Right ventricle myocardium superior (tissue), 1 donor: ENCODE measurements at places on chromosomes 12 and 14.
A peak's percentile ranks its signal among the peaks of the same experiment; 100 is the strongest.

GRCh38 chr12:93759512-93760081, 82.4 kb downstream of the CRADD start:
- no peak for DNase-seq

- DNase-seq = no peak
These were observed 29.6 kb upstream of the RASSF3 start for GRCh38 chr12:64580681-64581080.

DNA sequence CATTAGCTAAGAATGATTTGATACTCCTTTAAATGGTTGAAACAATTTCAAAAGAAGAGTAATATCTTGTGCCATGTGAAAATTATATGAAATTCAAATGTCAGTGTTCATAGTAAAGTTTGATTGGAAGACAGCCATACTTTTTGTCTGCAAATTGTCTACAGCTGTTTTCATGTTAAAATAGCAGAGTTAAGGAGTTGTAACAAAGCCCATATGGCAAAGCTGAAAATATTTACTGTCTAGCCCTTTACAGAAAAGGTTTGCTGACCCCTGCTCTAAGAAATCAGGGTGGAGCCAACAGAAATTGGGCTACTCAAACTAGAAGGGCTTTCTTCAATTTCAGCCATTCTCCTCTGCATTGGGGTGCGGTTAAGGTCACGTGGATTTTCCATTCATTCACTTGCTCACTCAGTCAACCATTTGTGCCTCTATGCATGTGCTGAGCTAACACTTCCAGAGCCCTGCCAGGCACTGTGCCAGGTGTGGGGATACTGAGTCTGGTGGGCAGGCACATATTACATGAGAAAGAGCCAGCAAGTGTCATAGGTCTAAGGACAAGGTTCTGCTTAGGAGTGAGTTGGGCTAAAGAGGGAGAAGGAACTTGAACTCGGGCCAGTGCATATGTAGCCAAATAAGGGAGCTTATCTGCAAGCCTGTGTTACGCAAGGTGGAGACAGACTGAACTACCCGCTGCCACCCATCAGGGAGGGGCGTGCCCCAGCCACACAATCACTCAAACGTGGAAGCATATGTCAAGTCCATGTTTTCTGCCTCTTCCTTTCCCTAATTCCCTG, 139.8 kb upstream of the NOS1 start:
- peak; percentile 74 for DNase-seq

DNA sequence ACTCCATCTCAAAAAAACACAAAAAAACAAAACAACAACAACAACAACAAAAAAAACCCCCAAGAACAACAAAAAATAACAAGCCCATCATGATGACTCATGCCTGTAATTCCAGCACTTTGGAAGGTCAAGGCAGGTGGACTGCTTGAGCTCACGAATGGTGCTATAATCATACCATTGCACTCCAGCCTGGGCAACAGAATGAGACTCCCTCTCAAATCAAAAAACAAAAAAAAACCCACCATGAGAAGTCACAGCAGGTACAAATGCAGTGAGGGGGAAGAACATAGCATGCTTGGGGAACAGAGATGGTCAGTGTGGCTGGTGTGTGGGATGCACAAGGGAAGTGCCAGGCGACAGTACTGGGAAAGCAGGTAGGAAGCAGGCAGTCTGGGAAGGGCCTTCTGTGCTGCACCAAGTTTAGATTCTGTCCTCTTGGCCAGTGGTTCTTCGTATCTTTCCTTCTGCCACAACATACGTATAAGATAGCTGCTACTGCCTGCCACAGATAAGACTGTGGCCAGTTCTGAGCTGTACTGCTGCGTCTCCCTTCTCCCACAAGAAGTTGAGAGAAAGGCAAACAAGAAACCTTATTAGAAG, 28.0 kb downstream of the ATG14 start:
- DNase-seq = no peak

DNA sequence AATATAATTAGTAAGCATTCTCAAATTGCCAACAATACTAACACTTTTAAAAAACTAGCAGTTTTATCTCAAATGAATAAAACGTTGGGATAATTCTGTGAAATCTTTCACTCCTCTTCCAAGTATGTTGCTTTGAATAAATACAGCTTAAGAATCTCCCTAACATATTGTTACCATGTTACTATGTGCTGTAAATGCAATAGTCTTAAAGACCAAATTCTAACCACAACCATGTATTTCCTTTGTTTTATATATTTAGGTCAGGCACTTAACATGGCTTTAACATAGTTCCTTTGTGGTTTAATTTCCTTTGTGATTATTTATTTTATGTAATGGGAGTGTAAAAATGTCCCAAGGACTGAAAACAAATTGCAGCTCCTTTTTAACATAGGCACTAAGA, 33.9 kb upstream of the CCDC91 start:
- no peak for DNase-seq

DNA sequence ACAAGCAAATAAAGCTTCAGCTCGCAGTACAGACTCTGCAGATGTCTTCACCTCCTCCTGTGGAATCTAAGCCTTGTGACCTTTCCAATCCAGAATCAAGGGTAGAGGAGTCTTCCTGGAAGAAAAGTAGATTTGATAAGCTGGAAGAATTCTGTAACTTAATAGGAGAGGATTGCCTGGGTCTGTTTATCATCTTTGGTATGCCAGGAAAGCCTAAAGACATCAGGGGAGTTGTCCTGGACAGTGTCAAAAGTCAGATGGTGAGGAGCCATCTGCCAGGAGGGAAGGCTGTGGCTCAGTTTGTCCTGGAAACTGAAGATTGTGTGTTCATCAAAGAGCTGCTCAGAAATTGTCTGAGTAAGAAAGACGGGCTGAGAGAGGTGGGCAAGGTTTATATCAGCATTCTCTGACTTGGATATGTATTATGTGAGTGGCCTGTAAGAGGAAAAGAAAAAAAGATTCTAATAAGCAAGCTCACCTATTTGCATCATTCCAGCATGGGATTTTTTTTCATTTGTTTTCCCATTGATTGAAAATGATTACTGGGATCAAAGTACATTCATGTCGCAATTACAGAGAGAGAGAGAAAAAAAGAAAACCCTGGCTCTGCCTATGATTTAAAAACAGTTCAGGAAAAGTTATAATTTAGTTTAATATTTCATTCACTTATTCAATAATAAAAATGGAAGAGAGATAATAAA, 767 bp downstream of the REP15 start:
- DNase-seq = no peak

DNA sequence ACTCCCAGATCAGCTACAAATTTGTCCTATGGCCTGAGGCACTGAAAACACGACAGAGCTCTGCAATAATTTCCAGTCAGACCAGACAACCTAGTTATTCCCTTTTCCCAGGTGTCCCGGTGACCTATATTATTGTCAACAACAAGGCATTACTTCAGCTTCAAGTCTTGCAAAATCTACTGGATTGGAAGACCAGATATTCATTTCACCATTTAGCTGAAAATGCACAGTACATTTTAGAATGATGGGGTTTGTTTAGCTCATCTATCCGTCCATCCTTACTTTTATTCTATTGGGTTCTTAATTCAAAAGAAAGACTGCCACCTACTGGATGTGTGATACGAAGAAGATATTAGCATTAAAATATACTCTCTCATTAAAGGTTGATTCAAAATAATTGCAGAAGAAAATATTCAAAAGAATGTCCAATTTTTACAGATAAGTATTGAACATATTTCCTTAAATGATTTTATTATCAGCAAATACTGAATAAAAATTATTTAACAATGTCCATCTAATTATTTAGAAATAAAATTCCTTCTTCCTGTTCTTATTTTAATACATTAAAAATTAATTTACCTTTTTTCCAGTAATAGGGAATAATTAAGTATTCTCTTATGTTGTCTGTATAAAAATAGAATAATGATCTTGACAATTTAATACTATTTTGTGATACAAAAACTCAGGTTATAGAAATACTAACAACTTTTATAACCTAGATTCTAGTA, 244.9 kb upstream of the LRIG3 start:
- no peak for DNase-seq

DNA sequence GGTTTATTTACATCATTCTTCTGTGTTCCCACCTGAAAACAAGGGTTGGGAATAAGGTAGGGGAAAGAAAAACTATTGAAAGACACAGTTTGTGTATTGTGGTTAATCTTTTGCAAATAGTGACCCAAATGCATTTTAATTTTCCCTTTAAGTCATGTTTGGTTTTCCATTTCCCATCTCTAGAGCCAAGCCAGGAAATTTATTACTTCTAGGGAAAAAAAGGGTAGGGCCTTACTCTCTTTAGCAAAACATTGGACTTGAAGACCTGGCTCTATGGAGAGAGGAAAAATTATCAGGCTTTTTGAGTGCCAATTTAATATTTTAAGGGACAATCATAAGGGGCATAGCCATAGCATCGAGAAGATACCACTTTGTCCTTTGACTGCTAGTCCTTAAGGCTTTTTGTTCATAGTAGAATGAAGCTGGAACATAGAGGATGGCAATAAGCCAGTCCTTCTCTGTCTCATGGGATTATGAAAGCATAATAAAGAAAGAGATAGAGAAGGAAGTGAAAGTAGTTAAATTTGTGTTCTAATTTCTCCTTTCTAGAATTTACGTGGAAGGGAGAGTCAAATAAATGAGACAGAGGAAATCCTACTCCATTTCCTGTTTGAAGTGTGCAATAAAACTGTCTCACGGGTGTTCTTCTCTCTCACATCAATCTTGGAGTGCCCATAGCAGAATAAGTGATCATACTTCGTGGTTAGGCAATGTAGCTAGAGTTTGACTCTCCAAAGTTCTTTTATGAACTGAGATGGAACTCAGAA, 50.9 kb upstream of the PPFIA2 start:
- no peak for DNase-seq

GRCh38 chr14:104228716-104229533, 90.5 kb downstream of the KIF26A start:
- DNase-seq = no peak

DNA sequence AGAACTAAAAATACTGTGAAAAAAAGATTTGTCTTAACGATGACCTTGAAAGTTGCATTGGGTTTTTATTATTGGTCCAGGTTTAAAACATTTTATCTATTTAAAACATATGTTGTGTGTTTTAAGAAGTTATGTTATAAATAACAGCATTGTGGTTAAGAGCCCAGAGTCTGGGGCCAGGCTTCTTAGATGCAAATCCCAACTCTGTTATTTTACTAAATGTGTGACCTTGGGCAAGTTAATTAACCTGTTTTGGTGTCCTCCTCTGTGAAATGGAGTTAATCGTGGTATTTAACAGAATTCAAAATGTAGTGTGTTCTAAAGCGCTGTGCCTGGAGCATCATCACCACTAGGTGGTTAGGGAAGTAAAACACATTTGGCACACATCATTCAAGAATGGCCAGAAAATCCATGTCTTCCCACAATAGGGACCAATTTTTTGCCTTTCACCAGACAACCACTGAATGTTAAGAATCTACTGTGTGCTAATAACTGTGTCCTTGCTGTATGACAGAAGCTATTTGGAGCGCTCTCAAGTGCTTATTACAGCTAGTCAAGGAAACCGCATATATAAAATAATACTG, 133.3 kb downstream of the MON2 start:
- no peak for DNase-seq

DNA sequence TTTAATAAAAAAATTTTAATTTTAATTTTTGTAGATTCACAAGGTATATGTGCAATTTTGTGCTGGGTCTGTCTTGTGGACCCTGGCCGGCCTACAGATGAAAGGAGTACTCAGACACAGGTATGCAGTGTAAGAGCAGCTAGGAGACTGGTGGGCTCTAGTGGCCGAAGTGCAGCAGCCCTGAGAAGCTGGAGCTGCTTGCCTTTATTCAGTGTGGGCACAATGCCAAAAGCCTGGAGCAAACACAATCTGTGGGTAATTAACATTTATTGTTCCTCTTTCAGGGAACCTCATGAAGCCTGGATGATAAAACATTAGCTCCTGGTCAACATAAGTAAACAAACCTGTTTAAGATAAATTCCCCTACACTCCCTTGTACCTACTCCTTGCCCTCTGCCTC, 135.7 kb upstream of the SEL1L start:
- DNase-seq = no peak

- no peak for DNase-seq
These were observed 83.2 kb upstream of the DIO3 start for GRCh38 chr14:101478096-101478495.

DNA sequence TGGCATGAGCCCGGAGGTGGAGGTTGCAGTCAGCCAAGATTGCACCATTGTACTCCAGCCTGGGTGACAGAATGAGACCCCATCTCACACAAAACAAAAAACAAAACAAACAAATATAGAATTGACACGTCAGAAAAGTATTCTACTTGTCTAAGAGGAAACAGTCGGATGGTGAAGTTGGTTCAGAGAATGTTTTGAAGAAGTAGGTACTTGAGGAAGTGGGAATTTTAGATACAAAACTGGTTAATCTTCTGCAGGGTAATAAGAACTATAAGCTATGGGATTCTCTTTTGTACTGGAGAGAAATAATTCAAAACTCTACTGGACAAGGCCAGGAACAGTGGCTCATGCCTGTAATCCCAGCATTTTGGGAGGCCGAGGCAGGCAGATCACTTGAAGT, 14.6 kb upstream of the TCTN1 start:
- DNase-seq = no peak

- DNase-seq = peak; percentile 56
These were observed 5.0 kb downstream of the CELA1 start for GRCh38 chr12:51341251-51342007.

GRCh38 chr12:79200176-79200575, 335.6 kb downstream of the SYT1 start:
- no peak for DNase-seq

DNA sequence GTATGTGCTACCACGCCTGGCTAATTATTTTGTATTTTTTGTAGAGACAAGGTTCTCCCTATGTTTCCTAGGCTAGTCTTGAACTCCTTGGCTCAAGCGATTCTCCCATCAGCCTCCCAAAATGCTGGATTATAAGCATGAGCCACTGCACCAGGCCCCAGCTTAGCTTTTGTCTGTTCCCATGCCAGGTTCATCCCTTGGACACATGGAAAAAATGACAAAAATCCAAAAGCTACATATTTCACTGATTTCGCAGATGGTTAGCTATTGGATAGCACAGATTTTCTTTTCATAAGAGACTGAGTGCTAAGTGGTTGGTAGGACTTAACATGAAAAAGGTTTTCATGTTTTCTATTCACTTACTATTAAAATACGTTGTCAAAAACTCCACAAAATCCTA, 286.6 kb upstream of the KITLG start:
- DNase-seq = no peak

- DNase-seq = peak; percentile 66
These were observed at the start of gene ASPG for GRCh38 chr14:104085032-104085888. ASPG (plus strand) TSS chr14:104085700; CDS start chr14:104085771, 71 bp downstream.

GRCh38 chr12:98856897-98857540, 211.9 kb downstream of the APAF1 start:
- DNase-seq = no peak

- no peak for DNase-seq
These were observed 51.1 kb downstream of the SLC38A1 start for GRCh38 chr12:46217541-46218321.

DNA sequence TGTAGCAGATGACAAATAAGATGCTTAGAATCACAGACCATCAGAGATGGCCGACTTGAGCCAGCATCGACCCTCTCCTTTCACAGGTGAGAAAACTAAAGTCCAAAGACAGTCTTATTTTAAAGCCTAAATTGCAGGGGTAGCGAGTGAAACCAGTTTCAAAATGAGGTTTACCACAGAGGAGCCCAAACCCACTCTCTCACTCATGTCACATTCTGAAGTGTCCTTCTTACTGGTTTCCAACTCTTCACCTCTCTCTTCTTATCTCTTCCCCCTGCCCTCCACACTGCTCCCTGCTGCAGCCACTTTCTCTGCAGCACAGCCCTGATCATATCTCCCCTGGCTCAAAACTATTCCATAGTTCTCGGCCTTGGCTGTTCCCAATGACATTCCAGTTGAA, 57.0 kb upstream of the NID2 start:
- DNase-seq = no peak

GRCh38 chr12:52655720-52656124, 3.7 kb upstream of the KRT2 start:
- peak; percentile 61 for DNase-seq
